ENCODE measurements at places on chromosomes 7 and 10.

- no peak for DNase-seq
Observed at GRCh38 chr7:30046127-30046770, 18.0 kb downstream of the PLEKHA8 start.

- DNase-seq, result no peak
Observed at GRCh38 chr10:31321396-31321941, 2.5 kb downstream of the ZEB1 start.

GRCh38 chr7:119007236-119007635 is 782.7 kb downstream of the ANKRD7 start:
- no peak for DNase-seq

GRCh38 chr7:129740574-129741410 is 129.3 kb downstream of the NRF1 start:
- no peak for DNase-seq

DNA sequence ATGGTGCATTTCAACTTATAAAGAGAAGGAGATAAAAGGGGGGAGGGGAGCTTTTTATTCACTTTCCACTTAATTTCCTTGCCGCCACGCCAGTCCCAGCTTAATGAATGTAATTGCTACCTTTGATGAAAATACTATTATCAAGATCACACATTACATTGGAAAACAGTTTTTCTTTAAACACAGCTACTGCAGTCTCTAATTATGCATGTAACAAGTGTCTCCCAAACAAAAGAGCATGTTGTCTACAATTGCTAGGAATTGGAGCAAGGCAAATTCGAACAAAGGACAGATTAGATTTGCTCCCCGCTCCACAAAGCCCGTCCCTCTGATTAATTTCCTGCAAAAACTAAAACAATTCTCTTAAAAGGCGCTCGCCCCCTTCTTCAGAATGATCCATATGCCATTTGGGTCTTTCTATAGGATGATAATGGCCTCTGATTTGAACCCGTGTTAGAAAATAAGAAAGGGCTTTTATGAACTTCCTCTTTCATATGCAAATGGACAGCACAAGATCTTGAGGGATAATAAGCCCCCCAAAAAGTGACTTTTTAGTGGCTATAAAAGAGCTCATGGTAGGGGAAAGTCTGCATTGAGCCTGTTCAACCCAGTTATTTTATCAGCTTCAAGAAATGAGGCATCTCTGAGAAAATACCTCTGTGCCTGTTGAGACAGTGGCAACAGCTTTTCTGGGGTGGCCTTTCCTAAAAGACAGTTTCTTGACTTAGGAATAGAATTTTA is 60.6 kb downstream of the ACADSB start:
- no peak for DNase-seq
